Gastrocnemius medialis (tissue), 4 donors: ENCODE measurements at places on chromosomes 11 and 22. TPM values are rescaled to one million over a fixed set of nuclear protein-coding genes. Genes with fewer than 3 reads are reported as not detected.

Gene CRYAB
- 2,291 TPM for total RNA-seq

DNA sequence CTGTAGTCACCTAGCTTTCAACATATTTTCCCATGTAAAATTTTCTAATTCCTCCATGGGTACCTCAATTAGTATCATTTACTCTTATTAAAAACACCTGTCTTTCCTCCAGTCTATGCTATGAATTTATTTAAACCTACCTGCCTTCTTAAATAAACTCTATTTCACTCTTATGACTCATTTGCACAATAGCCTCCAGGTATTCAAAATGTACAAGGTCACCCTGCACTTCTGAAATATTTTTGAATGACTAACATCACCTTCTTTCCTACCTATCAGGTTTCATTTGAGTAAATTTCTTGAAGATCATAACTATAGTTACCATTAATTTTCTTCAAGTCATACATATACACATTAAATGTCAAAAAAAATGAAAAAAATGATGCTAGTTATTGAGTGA is 939.7 kb downstream of the DLG2 start:
- DNase-seq = no peak
- no peaks in the 10 kb centered on the region for H3K36me3 ChIP-seq
- H3K4me1 ChIP-seq = no peaks in the 10 kb centered on the region
- H3K27me3 ChIP-seq = no peaks in the 10 kb centered on the region
- no peak overlapping the region for H3K27ac ChIP-seq
- H3K4me3 ChIP-seq = no peak overlapping the region

Gene C11orf87
- not detected for total RNA-seq

Gene MRGPRE
- total RNA-seq = not detected

Gene NAALAD2
- total RNA-seq = not detected

GRCh38 chr22:23397008-23397612 is 183.0 kb downstream of the IGLL1 start:
- H3K4me1 ChIP-seq = no peaks in the 10 kb centered on the region
- H3K4me3 ChIP-seq = no peak overlapping the region
- peaks cover 3% of the 10 kb centered on the region for H3K27me3 ChIP-seq
- no peak overlapping the region for H3K27ac ChIP-seq

Gene UPK2
- total RNA-seq = not detected
